Esophagus squamous epithelium (tissue), 5 donors: ENCODE measurements at places on chromosomes 12 and 14. TPM values are rescaled to one million over a fixed set of nuclear protein-coding genes. Genes with fewer than 3 reads are reported as not detected.

The EXD2 gene
- 22.4 TPM for total RNA-seq

The SAMD15 gene
- 0.38 TPM for total RNA-seq

The PIGH gene
- 23.2 TPM for total RNA-seq

The PLCZ1 gene
- total RNA-seq: not detected

The CMKLR1 gene
- 0.19 TPM for total RNA-seq

The WASHC3 gene
- total RNA-seq: 48.9 TPM

The HRK gene
- total RNA-seq: 0.26 TPM

The PHC1 gene
- 20.2 TPM for total RNA-seq

The RAD51AP1 gene
- 4.4 TPM for total RNA-seq

The GAPDH gene
- 4,140 TPM for total RNA-seq

The PIWIL1 gene
- total RNA-seq: not detected

The TPH2 gene
- total RNA-seq: not detected

The PTPN6 gene
- total RNA-seq: 11.0 TPM

The PZP gene
- not detected for total RNA-seq

The TMEM63C gene
- total RNA-seq: 5.2 TPM

The SDS gene
- total RNA-seq: 0.76 TPM

The MLXIP gene
- total RNA-seq: 12.2 TPM

The PAPOLA gene
- 66.7 TPM for total RNA-seq

The RPGRIP1 gene
- total RNA-seq: not detected

The GNB3 gene
- not detected for total RNA-seq

The SERPINA1 gene
- 1.7 TPM for total RNA-seq

The TEX22 gene
- total RNA-seq: 0.57 TPM

The RNASE7 gene
- total RNA-seq: not detected

The TSPAN19 gene
- not detected for total RNA-seq

The GNG2 gene
- total RNA-seq: 1.5 TPM

The TAS2R43 gene
- total RNA-seq: not detected

The BCL2L2 gene
- 57.8 TPM for total RNA-seq

The L2HGDH gene
- 11.2 TPM for total RNA-seq

The LRP10 gene
- total RNA-seq: 314 TPM

The KCNJ8 gene
- total RNA-seq: 5.0 TPM

The TOMM20L gene
- total RNA-seq: not detected

The TPPP2 gene
- not detected for total RNA-seq

The KRAS gene
- 19.2 TPM for total RNA-seq

The VDR gene
- 20.4 TPM for total RNA-seq

The ZDHHC22 gene
- total RNA-seq: not detected

The OVCH1 gene
- total RNA-seq: not detected

The CLEC4C gene
- total RNA-seq: not detected

The SIRT4 gene
- total RNA-seq: 0.70 TPM

The OTOGL gene
- total RNA-seq: 0.57 TPM

The LIN7A gene
- total RNA-seq: 0.49 TPM

The SLC35E3 gene
- total RNA-seq: 8.5 TPM

The KLHL33 gene
- not detected for total RNA-seq

The CCND2 gene
- total RNA-seq: 41.9 TPM

The CLEC2B gene
- total RNA-seq: 29.4 TPM

The INHBC gene
- total RNA-seq: not detected

The FAM181A gene
- not detected for total RNA-seq

The MYL2 gene
- total RNA-seq: not detected

The RILPL1 gene
- total RNA-seq: 14.5 TPM
